ENCODE measurements at places on chromosomes 13 and 19.

DNA sequence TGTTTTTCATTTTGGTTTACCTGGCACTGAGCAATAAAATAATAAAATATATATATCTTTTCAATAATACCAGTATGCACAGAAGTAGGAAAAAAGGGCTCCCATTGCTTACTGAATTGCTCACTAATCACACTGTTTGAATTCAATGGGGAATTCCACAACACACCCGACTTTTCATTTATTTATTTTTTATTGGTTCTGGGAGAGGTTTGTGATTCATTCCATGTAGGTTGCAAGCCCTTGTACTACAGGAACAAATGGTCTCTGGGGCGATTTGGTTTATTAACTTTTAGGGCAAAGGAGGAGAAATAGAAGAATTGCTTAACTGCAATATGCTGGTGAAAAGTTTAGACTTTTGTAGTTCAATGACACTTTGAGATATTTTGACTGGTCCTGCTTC is 207.4 kb downstream of the DCT start:
- no peak for DNase-seq

GRCh38 chr13:113338451-113338850 is 25.5 kb downstream of the GRTP1 start:
- DNase-seq = no peak

GRCh38 chr13:88136098-88136790 is 465.1 kb downstream of the SLITRK5 start:
- no peak for DNase-seq

- no peak for DNase-seq
These were observed at the start of gene FSD1 for GRCh38 chr19:4304538-4305256. FSD1 (plus strand) TSS chr19:4304598; CDS start chr19:4304747, 149 bp downstream.

- no peak for DNase-seq
These were observed 13.4 kb upstream of the SYT5 start for GRCh38 chr19:55193481-55193880.

- no peak for DNase-seq
These were observed 508 bp upstream of the ZNF44 start for GRCh38 chr19:12295191-12295590.

GRCh38 chr13:60020288-60020687 is 143.4 kb downstream of the DIAPH3 start:
- no peak for DNase-seq
